ENCODE measurements at places on chromosomes 7 and 10. TPM values are rescaled to one million over a fixed set of nuclear protein-coding genes. Genes with fewer than 3 reads are reported as not detected.
A peak's percentile ranks its signal among the peaks of the same experiment; 100 is the strongest.

- no peak for DNase-seq
Observed at GRCh38 chr7:119046068-119046467, 821.6 kb downstream of the ANKRD7 start.

Gene UCN3
- total RNA-seq = not detected

DNA sequence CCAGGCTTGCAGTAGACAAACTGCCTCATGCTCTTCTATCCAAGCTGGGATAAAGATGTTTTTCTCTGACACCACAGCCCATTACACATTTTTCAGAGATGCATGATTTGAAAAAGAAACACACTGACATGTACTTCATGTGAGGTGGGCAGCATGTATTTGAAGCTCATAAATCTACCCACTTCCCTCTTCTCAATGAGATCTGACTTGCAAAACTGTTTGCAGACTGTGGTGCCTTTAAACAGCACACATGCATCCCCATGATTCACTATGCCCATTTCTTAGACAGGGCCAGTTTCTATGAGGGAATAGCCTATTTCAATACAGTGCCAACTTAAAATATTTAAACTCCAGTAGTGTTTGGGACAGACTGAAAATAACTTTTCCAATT is 109.8 kb downstream of the GLI3 start:
- DNase-seq = no peak

DNA sequence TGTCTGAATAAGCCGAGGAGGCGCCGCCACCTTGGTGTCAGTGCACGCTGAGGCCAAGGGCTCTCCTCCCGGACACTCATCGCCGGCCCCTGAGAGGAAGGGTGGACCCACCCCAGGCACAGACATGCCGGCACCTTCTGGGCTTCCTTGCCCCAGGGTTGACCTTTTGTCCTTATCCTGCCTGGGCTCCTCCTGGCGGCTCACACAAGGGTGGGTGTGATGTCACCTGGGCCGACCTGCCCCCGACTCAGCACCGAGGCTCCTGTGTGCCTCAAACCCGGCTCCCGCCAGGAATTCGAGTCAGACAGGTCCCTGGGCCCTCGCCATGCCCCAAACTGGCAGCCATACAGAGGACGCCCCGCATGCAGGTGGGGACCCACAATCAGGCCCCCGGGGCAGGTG is 17.7 kb upstream of the CFAP46 start:
- DNase-seq = no peak

GRCh38 chr10:60032723-60033122 is 126.4 kb upstream of the CCDC6 start:
- peak; percentile 12 for DNase-seq

Gene JAKMIP3
- not detected for total RNA-seq

GRCh38 chr7:85275204-85275603 is 88.3 kb upstream of the SEMA3D start:
- no peak for DNase-seq

Gene SLC13A1
- not detected for total RNA-seq

DNA sequence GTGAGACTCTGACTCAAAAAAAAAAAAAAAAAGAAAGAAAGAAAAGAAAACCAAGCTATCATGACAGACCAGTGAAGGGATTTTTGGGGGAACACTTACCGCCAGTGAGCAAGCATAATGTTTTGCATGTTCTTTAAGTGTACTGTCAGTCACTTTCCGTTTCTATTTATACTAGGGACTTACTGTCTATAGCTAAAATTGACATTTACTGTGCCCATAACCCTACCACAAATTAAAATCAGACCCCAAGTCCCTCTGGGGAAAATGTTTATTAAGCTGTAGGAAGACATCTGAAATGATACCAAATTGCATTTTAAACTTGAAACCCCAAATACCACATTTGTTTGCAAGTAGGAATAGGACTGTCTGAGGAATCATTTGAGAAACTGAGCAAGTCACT is 252.8 kb downstream of the TRIL start:
- no peak for DNase-seq

GRCh38 chr7:139771001-139771956 is 6.5 kb downstream of the HIPK2 start:
- DNase-seq = no peak

Gene SLC26A4
- total RNA-seq = 0.25 TPM

DNA sequence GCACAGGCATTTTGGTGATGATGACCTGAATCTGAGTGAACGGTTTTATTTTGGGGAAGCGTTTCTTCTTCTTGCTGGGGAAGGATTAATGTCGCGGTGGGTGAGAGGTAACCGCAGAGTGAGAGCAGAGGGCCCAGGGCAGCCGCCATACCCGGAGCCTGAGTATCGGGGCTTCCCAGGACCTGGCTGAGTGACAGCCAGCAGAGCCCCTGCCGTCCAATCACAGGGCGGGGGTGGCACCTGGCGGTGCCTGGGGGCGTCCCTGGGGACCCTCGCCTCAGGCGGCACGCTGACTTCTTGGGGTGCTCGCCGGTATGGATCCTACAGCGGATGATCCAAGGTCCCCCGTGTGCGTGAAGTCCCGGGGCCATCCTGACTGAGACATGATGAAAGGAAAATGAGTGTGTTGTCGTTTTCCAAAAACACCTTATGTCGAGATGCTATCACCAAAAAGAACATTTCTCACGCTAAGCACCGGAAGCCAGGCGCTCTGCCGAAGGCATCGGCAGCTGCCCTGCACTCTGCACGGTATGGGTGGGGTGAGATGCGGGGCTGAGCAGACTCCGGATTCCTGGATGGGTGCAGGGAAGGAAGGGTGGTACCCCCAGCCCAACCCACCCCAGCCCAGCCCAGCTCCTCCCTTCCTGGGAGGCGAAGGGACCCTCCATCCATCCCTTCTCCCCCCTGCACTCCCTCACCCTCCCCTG is 227.9 kb upstream of the SHH start:
- DNase-seq = no peak

DNA sequence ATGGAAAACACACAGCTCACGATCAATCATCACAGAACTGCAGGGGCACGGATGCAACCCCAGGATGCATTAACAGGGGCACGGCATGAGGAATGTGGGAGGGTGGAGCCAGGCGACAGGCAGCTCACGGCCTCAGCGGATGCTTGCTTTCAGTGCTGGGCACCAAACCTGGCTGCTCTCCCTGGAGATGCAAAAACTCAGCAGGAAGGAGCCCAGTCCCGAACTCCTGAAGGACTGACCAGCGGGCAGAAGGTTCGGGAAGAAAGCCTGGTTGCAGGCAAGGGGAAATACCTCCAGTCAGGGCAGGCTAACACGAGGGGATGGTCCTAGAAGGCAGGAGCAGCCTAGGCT is 66.8 kb downstream of the CHST15 start:
- no peak for DNase-seq

Gene MUC12
- total RNA-seq = 2.9 TPM

Gene SYT15
- 0.07 TPM for total RNA-seq

DNA sequence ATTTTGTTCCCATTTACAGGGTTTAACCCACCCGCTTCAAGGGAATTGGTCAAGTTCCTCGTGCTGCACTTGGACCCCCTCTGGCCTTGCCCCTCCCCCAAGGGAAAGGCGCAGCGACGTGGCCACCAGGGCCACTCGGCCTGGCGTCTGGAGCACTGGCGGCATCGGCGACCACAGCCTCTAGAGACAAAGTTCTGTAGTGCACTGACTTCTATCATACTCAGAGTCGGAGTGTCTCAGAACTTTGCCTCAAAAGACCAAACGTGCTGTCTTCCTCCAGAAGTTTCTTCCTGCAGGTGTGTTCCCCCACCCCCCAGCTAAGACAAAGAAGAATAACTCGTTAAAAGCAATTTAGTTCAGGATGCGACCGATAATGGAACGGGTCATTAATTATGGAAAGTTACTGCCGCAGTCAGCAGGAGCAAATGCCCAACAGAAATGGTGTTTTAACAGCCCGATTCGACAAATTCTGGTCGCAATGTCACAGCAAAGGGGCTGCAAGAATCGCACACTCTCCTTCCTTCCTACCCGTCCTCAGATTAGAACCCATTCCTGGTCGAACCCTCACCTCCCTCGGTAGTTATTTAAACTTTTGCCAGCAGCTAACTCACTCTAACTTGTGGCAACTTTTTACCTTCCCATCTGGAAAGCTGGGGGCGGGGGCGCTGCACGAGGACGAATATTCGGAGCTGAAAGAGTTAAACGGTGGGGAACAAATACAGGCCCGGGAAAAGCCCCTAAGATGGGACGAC is 202.1 kb upstream of the NFE2L3 start:
- no peak for DNase-seq

DNA sequence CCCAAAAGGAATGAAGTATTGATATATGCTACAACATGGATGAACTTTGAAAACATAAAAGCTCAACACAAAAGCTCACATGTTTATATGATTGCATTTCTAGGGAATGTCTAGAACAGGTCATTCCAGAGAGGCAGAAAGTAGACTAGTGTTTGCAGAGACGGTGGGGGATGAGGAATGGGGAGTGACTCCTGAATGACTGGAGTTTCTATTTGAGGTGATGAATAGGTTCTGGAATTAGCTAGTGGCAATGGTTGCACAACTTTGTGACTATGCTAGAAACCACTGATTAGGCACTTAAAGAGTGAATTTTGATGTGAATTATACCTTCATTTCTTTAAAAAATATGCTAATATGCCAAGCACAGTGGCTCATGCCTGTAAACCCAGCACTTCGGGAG is 6.9 kb downstream of the KPNA7 start:
- DNase-seq = peak; percentile 80

DNA sequence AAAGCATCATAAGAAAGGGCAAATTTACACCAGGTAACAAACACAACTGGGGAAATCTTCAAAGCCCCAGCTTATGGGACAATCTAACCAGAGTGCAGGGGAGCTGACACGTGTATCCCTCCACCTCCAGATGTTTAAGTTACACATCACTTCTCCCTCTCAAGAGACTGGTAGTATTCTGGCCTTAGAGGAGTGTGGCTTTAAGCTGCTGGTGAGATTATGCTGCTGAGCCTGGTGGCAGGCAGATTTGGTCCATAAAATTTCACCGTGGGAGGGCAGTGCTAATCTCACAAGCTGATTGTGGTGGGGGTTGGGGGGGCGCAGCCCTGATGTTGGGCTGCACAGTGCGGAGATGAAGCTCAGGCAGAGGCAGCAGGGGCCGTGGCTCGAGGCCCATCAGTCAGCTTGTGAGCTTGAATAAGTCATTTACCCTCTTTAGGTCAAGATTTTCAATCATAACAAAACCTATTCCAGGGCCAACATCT is 431.0 kb upstream of the GALNT17 start:
- no peak for DNase-seq

Gene DRGX
- not detected for total RNA-seq

DNA sequence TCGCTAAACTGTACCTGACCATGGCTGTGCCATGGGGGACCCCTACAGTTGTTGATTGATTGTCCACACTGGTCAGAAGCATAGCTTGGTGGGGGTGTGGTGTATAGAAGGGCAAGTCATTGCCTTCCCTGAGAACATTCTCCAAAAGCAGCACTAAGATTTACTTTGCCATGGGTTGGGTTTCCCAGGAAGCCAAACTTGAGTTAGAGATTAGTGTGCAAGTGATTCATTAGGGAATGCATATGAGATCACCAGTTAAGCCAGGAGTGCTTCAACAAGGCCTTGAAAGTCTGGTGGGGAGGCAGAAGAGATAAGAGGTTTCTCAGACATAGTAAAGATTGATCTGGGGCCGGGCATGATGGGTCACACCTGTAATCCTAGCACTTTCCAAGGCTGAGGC is 21.4 kb upstream of the TPST1 start:
- peak; percentile 59 for DNase-seq

- DNase-seq = no peak
Observed at GRCh38 chr7:11753433-11753832, 78.6 kb downstream of the THSD7A start.

- no peak for DNase-seq
Observed at GRCh38 chr10:79475877-79476276, 30.5 kb upstream of the ZCCHC24 start.

Gene OPN4
- not detected for total RNA-seq

DNA sequence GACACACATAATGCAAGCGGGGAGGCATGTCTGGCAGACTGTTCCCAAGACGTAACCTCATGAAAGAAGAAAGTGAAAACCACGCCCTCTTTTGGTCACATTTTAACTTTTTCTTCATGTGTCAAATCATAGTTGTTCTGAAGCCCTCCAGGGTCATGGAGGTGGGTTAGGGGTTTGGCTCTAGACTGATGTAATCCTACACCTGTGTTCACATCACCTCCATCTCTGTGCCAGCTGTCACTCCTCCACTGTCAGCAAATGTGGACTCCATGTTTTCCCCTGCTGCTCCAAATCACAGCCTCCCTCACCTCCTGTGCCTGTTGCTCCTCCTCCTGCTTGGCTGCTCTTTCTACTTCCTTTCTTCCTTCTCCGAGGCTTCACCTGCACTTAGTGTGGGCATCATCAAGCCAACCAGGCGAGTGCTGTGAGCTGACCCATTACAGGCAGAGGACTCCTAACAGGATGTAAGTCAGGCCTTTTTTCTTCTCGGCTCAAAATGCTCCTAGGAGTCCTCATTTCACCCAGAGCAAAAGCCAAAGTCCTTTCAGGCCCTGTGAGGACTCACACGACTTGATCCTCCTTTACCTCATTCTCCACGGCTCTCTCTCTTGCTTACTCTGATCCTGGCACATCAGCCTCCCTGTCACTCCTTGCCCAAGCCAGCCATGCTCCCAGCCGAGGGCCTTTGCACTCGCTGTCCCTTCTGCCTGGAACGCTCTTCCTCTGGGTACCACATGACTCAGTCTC is 66.4 kb upstream of the IFRD1 start:
- no peak for DNase-seq

DNA sequence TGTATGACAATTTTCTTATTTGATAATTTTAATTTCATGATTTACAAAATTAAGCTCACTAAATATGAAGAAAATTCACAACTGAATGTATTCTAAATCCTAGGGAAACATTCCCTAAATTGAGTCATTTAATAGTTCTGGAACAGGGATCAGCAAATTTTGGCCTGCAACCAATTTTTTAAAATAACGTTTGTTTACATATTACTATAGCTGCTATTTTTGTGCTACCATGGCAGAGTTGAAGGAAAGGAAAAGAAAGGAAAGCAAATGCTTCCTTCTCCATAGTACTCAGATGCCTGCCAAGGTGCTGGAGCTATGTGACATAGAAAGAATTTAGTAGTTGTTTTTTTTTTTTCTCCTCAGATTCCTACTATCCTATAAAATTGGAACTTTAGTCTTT is 1307.7 kb upstream of the LRRTM3 start:
- DNase-seq = no peak

GRCh38 chr7:13457790-13458189 is 531.7 kb downstream of the ETV1 start:
- no peak for DNase-seq

- no peak for DNase-seq
Observed at GRCh38 chr7:27183682-27184336, 1.2 kb downstream of the HOXA11 start.

DNA sequence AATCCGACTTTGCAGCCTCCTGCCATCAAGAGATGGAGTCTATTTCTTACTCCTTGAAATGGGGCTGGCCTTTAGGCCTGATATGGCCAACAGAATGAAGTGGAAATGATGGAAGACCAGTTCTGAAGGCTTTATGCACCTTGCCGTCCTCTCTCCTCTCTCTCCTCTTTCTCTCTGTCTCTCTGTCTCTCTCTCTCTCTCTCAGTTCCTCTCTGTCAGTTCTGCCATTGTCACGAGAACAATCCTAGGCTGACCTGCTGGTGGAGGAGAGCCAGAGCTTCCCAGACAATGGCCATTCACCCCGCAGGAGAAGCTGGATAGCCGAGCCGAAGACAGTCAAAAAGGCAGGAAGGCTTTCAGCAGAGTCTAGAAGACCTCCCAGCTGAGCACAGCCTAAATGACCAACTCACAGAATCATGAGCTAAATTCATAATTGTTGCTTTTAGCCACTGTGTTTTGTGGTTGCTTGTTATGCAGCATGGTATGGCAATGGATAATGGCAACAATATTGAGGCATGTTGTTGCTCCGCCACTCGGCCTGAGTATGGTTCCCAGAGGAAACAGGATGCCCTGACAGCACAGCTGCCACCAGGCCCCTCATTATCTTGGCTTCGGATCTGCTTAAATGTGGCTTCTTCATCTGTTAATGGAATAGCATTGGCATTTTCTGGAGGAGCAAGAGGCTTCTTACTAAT is 35.5 kb downstream of the FRMPD2 start:
- no peak for DNase-seq
